ENCODE measurements at places on chromosomes 3 and 15.

DNA sequence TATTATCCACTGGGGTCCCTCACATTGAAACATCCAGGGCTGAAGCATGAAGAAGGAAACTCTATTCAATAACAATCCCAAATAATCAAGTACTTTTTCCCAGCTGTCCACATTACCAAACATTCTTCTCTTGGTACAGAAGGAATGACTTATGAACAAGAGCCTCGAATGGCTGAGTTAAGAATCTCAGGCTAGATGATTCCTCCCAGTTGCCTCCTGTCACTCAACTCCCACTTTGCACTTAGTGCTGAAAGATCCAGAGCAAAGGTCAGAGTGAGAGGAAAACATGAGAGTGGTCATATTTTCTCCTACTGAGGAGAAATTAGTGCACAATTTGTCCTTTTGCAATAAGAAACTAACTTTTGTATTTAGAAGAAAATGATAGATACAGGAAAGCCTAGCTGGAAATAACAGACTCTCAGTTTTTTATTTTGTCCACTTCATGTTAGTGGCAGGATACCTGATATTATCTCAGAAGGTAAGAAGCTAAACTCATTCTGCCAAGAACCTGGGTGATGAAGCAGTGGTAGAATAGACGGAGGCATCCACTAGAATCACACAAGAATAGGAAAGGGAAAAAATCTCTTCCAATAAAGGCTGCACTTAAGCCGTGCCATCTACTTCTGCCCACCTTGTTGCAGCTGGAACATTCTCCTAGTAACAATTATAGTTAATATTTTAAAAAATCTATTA lies 46.2 kb downstream of the GADL1 start:
- DNase-seq, result no peak

GRCh38 chr3:195071916-195072820 lies 198.8 kb downstream of the XXYLT1 start:
- DNase-seq, result no peak

DNA sequence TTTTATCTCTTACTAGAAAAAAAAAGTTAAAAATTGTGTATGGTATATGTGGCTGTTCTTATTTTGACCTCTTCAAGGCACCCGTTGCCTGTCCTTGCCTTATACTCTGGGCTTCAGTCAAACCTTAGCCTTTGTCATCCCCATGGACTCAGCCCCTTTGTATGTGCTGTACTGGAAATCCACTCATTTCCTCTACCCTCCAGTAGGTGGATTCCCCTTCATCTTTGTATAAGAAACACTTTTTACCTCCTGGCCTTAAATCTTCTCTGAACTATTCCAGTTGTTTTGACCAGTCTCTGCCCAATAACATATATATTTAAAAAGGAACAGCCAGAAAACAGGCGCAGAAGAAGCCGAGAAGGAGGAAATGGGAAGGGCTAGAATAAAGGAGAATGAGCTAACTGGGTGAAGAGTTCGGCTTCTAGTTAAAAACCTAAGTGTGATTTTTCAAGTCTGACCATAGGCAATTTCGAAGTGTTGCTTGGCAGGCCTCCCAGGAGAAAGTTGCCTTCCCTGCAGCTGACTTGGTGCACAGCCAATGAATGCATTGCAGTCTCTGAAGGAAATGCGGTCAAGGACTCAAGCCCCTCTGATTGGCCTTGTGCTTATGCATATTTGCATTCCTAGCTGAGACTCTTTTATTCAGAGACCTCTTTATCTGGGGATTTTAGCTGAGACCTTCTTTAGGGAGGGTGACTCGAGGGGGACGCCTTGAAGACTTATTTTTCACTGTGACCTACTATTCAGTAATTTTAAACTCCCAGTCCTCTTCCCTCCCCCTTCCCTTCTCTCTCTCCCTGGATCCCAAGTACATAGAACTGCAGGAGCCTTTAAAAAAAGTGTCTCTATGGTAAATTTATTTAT lies 277.4 kb downstream of the ROBO1 start:
- DNase-seq, result no peak

DNA sequence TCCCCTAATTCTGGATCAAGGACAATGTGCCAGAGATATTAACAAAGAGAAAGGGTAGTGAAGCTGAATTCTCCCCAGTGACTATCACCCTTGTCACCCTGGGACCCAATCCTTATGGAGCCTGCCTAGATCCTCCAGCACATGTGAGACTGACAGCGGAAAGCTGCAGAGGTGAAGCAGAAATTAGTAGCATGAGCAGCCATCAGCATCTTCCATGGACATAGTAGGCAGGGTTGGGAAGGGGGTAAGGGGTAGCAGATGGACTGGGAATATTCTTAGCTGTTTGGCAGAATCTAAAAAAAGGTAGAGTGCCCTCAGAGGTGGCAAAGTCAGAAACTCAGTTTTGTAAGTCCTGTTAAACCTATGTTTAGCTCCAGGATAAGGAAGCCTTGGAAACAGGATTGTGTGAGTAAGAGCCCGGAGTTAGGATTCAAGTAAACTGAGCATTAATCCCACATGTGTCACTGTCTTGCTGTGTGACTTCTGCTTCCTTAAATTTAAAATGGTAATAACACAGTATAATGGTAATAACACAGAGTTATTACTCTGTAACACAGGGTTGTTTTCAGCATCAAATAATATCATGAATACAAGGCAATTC lies 14.5 kb downstream of the GOLIM4 start:
- DNase-seq, result no peak

GRCh38 chr3:128859630-128860029 lies 19.8 kb upstream of the ACAD9 start:
- DNase-seq, result no peak

DNA sequence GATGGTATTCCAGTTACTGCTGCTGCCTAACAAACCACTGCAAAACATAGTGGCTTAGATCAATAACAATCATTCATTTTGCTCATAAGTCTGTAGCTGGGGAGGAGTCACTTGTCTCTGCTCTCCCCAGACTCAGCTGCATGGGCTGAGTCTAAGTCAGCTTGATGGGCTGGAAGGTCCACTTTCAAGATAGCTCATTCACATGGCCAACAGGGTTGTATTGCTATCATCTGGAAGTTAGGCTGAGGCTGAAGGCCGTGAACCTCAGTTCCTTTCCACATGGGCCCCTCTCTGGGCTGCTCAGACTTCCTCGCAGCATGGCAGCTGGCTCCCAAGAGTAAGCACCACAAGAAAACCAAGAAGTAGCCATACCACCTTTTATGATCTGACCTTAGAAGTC lies 28.7 kb upstream of the BFSP2 start:
- DNase-seq, result no peak

GRCh38 chr15:54810031-54810430 lies 386.7 kb downstream of the RSL24D1 start:
- DNase-seq, result no peak

- DNase-seq, result no peak
These were observed 34.7 kb upstream of the AGBL1 start for GRCh38 chr15:86044981-86045380.

DNA sequence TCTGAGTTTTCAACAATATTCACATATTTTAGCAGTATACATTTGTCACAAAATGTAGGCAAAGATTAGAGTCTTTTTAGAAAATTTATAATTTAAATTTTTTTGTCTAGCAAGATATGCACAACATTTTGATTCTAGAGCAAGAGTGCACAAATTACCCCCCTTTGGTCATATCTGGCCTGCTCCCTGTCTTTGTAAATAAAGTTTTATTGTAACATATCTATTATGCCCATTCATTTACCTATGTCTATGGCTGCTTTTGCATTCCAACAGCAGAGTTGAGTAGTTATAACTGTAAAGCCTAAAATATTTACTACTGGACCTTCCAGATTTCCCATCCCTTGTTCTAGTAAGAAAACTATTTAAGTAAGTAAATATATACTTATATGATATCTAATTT lies 430.7 kb downstream of the EDEM1 start:
- DNase-seq, result no peak

- DNase-seq, result no peak
These were observed 35.2 kb downstream of the GRK7 start for GRCh38 chr3:141798448-141798845.

GRCh38 chr3:108610651-108611050 lies 21.1 kb downstream of the DZIP3 start:
- no peak for DNase-seq

DNA sequence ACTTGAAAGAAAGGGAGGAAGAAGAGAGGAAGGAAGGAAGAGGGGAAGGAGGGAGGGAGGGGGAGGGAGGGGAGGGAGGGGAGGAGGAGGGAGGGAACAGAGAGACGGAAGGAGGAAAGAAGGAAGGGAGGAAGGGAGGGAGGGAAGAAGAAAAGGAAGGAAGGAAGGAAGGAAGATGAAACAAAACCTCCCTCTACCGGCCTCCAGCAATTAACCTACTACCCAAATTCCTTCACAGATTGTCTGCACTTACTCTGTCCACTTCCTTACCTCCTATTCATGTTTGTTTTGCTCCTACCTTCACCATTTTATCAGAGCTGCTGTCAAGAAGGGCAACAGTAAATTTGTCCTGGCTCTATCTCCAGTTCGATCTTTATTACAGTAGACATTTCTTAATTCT lies 44.6 kb upstream of the BCL6 start:
- no peak for DNase-seq

DNA sequence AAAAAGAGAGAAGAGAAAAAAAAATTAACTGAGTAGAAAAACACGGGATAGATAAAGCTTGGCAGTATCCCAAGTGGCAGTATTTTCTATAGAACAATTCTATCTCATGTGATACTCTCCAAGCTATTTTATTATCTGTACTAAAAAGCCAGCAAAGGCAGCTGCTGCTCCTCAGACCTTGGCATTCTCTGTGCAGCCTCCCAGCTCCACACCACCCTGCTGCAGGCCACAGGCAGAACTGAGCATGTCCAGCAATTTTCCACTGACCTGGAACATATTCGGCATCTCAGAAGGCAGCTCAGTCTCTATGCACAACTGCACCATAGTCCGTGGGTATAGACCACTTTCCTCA lies 1161.4 kb downstream of the IGSF11 start:
- no peak for DNase-seq

GRCh38 chr15:68436680-68437079 lies 4.7 kb upstream of the ITGA11 start:
- no peak for DNase-seq

DNA sequence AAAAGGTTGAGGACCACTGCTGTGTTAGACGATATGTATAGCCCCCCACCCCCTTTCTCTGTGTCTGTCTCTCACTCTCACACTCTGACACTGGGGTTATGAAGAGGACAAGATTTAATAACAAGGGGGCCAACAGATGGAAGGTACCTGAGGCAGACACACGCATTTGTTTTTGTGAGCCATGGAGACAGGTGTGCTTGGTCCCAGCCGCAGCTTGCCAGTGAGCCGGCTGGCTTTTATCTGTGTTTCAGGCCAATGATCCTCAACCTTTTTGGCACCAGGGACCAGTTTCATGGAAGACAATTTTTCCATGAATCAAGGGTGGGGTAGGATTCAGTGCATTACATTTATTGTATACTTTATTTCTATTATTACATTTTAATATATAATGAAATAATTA lies 394.9 kb upstream of the RGMA start:
- DNase-seq, result no peak

DNA sequence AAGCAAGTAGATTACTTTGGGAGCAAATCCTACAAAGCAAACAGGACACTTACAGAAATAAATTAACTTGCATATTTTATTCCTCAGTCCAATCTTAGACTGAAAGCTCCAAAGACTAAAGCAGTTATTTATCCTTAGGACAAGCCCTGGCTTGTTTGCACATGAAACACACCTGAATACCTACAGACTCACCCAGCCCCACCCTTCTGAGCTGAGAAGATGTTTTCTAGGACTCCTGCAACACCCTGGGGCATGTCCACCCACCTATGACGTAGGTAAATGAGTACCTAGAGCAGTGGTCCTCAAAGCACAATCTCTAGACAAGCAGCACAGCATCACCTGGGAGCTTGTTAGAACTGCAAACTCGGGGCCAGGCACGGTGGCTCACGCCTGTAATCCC lies 80.8 kb downstream of the ANXA2 start:
- DNase-seq, result no peak

- DNase-seq, result no peak
These were observed 44.6 kb upstream of the RASGRP1 start for GRCh38 chr15:38609097-38609738.

- DNase-seq, result no peak
These were observed 300.5 kb downstream of the ADAMTS17 start for GRCh38 chr15:100041127-100041828.

- no peak for DNase-seq
These were observed 94.9 kb downstream of the MFSD1 start for GRCh38 chr3:158896729-158897128.

GRCh38 chr3:43735618-43736017 lies 44.9 kb downstream of the ABHD5 start:
- DNase-seq, result no peak

DNA sequence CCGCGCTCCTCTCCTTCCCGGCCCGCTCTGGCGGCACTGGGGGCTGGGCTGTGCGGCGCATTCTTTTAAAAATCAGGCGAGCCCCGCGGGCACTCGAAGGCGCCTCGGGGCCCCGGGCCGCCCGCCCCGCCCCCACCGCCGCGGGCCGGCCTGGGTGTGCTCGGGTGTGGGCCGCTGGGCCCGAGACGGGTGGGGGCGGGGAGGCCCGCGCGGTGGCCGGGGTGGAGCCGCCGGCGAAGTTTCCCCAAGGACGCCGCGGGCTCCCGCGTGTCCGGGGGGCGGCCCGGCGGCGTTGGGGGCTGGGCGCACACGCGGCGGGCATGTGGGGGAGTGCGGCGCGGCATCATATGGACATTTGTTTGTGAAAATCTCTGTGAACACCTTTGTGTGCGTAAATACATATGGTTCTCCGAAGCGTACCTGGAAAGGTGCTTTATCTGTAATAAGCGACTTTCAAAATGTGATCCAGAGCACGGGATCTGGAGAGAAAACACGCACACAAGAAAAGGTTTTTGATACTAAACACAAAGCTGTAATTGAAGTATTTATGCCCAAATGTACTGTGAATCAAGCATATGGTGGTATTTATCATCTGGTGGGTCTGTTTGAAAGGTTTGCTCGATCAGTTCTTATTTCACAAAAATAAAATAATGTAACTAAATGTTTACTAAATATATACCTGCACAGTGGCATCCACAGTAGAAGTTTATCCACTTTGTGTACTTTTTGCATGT lies 612 bp upstream of the TBL1XR1 start:
- no peak for DNase-seq

Measured in GM12878 (cell line).